Colonic mucosa (tissue), 4 donors: ENCODE measurements at places on chromosomes 12 and 14.

GRCh38 chr14:45553981-45554380 lies 301.0 kb upstream of the MIS18BP1 start:
- H3K4me1 ChIP-seq = no peaks in the 10 kb centered on the region
- H3K4me3 ChIP-seq = no peak overlapping the region
- H3K36me3 ChIP-seq = no peaks in the 10 kb centered on the region
- H3K27me3 ChIP-seq = no peaks in the 10 kb centered on the region
- no peak overlapping the region for H3K27ac ChIP-seq
- DNase-seq = no peak

GRCh38 chr12:8914716-8915526 lies 612 bp downstream of the PHC1 start:
- no peaks in the 10 kb centered on the region for H3K27me3 ChIP-seq
- DNase-seq = peak; percentile 64
- H3K36me3 ChIP-seq = no peaks in the 10 kb centered on the region
- peaks cover 7% of the 10 kb centered on the region for H3K4me1 ChIP-seq
- peak overlapping the region; percentile 63 for H3K4me3 ChIP-seq

GRCh38 chr14:38110258-38110657 lies 97.4 kb upstream of the SSTR1 start:
- H3K27me3 ChIP-seq = no peaks in the 10 kb centered on the region
- no peak overlapping the region for H3K4me3 ChIP-seq
- no peaks in the 10 kb centered on the region for H3K36me3 ChIP-seq
- H3K4me1 ChIP-seq = no peaks in the 10 kb centered on the region

- H3K27me3 ChIP-seq = peaks cover 40% of the 10 kb centered on the region
- H3K4me3 ChIP-seq = no peak overlapping the region
- no peak overlapping the region for H3K27ac ChIP-seq
- peak; percentile 75 for DNase-seq
- H3K4me1 ChIP-seq = no peaks in the 10 kb centered on the region
Observed at GRCh38 chr12:54207539-54208294, 18.9 kb upstream of the SMUG1 start.

- H3K27ac ChIP-seq = no peak overlapping the region
- no peak overlapping the region for H3K4me3 ChIP-seq
- DNase-seq = no peak
- H3K27me3 ChIP-seq = no peaks in the 10 kb centered on the region
- H3K4me1 ChIP-seq = no peaks in the 10 kb centered on the region
Observed at GRCh38 chr12:131024721-131025120, 71.0 kb downstream of the ADGRD1 start.

GRCh38 chr14:96920023-96920422 lies 122.8 kb downstream of the VRK1 start:
- H3K4me3 ChIP-seq = no peak overlapping the region
- H3K27me3 ChIP-seq = no peaks in the 10 kb centered on the region
- DNase-seq = no peak
- H3K36me3 ChIP-seq = no peaks in the 10 kb centered on the region
- no peaks in the 10 kb centered on the region for H3K4me1 ChIP-seq

GRCh38 chr12:62762645-62763044 lies 172.3 kb downstream of the PPM1H start:
- no peaks in the 10 kb centered on the region for H3K27me3 ChIP-seq
- no peaks in the 10 kb centered on the region for H3K36me3 ChIP-seq
- DNase-seq = no peak
- no peak overlapping the region for H3K27ac ChIP-seq
- no peak overlapping the region for H3K4me3 ChIP-seq
- no peaks in the 10 kb centered on the region for H3K4me1 ChIP-seq

- no peak overlapping the region for H3K27ac ChIP-seq
- no peaks in the 10 kb centered on the region for H3K27me3 ChIP-seq
- no peak for DNase-seq
Observed at GRCh38 chr12:78194448-78194847, 363.8 kb downstream of the NAV3 start.

GRCh38 chr14:92470811-92471210 lies 42.8 kb upstream of the RIN3 start:
- H3K4me3 ChIP-seq = no peak overlapping the region
- H3K27ac ChIP-seq = no peak overlapping the region
- no peaks in the 10 kb centered on the region for H3K27me3 ChIP-seq
- DNase-seq = no peak

GRCh38 chr14:57641776-57642175 lies 148.1 kb upstream of the CCDC198 start:
- H3K4me1 ChIP-seq = no peaks in the 10 kb centered on the region
- H3K36me3 ChIP-seq = no peaks in the 10 kb centered on the region
- no peak overlapping the region for H3K4me3 ChIP-seq
- DNase-seq = no peak

DNA sequence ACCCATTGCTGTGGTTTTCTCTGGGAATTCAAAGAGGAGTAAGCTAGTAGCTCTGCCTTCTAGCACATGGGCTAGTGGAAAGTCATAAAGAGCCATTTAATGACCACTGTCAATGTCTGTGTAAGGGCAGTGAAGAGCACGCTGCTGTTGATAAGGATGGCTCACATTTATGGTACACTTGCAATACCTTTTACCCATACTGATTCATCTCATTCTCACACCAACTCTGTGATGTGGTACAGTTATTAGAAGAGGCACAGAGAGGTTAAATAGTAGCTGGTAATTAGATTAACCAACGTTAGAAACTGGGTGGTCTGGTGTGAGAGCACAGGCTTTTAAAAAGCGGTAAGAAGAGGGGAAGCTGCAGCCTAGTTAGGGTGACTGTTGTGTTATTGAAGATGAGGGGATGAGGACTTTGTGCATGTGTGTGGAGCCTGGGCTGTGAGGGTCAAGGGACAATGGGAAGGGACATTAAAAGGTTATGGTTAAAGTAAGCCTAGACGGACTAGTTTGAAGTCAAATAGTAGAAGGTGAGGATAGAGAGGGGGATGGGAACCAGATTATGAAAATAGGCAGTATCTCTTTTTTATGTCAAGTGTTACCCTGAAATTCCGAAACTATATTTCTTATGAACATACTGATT lies 25.2 kb downstream of the RASSF3 start:
- H3K4me3 ChIP-seq = no peak overlapping the region
- no peaks in the 10 kb centered on the region for H3K36me3 ChIP-seq
- peaks cover 26% of the 10 kb centered on the region for H3K4me1 ChIP-seq
- no peak for DNase-seq

DNA sequence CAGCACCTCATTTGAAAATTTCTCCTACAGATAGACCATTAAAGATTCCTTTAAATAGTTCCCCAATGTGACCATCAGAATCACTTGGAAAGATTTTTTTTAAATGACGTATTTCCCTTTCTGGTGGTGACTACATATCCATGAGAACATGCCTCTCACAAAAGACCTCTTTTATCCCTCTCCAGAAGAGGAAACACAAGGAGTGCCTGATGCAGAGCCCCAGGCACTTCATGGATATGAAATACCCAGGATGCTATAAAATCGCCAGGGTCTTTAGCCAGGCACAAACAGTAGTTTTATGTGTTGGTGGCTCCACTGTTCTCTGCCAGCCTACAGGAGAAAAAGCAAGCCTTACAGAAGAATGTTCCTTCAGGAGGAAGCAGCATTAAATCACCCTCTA lies 97.1 kb downstream of the ETNK1 start:
- no peaks in the 10 kb centered on the region for H3K27me3 ChIP-seq
- H3K27ac ChIP-seq = no peak overlapping the region
- H3K36me3 ChIP-seq = no peaks in the 10 kb centered on the region

GRCh38 chr14:105092171-105093037 lies 27.2 kb upstream of the GPR132 start:
- peak; percentile 82 for DNase-seq
- peaks cover 15% of the 10 kb centered on the region for H3K27me3 ChIP-seq
- H3K4me3 ChIP-seq = peak overlapping the region; percentile 75
- H3K27ac ChIP-seq = peak overlapping the region; percentile 93
- H3K36me3 ChIP-seq = no peaks in the 10 kb centered on the region

DNA sequence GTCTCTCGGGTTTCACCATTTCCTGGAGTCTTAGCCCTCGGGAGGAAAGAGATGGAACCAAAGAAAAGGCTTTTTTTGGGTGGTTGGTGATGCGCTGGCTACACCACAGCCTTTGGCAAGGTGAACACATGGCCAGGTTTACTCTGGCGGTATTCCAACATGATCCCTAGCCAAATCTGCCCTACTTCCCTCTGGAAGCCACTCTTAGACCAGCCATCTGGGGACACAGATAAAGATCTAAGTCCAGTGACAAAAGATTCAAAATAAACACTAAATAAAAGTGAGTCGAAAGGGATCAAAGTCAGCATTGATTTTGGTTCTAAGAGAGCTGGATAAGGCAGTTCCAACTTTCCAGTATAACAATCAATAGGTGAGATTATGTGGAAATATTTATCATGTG lies 694.5 kb downstream of the VRK1 start:
- no peaks in the 10 kb centered on the region for H3K27me3 ChIP-seq
- no peak overlapping the region for H3K27ac ChIP-seq
- DNase-seq = no peak
- no peaks in the 10 kb centered on the region for H3K4me1 ChIP-seq
- H3K36me3 ChIP-seq = no peaks in the 10 kb centered on the region
- no peak overlapping the region for H3K4me3 ChIP-seq

DNA sequence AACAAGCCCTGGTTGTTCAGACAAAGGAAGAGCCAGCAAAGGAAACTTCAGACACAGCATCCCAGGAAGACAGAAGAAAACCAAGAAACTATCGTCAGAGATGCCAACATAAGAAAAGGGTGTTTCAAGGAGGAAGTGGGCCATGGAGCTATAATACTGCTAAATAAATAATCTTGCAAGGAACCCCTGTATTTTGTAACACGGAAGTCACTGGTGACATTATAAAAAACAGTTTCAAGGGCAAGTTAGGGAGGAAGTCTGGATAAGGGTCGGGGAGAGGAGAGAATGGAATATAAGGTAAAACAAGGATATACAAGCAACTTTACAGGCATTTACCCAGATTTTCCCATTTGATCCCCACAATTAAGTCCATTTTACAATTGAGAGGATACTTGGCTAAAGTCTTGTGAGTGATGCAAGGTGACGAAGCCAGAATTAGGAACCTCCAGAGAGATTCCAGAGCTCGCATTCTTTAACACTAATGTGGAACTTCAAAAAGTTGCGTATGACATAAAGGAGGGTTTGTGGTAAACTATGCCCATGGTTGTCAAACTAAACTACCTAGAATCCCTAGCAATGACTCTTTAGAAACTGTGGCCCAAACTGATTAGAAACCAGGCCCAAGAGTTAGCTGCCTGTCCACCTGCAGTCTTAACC lies 46.4 kb downstream of the PPM1H start:
- H3K36me3 ChIP-seq = no peaks in the 10 kb centered on the region
- H3K4me1 ChIP-seq = no peaks in the 10 kb centered on the region
- H3K4me3 ChIP-seq = no peak overlapping the region
- H3K27ac ChIP-seq = no peak overlapping the region

GRCh38 chr12:46318037-46318436 lies 49.2 kb upstream of the SLC38A1 start:
- no peak for DNase-seq
- no peaks in the 10 kb centered on the region for H3K36me3 ChIP-seq
- H3K4me3 ChIP-seq = no peak overlapping the region
- H3K27me3 ChIP-seq = no peaks in the 10 kb centered on the region
- no peak overlapping the region for H3K27ac ChIP-seq
- H3K4me1 ChIP-seq = no peaks in the 10 kb centered on the region
